GM03348 (cell line): ENCODE measurements at places on chromosomes 1 and 21.

DNA sequence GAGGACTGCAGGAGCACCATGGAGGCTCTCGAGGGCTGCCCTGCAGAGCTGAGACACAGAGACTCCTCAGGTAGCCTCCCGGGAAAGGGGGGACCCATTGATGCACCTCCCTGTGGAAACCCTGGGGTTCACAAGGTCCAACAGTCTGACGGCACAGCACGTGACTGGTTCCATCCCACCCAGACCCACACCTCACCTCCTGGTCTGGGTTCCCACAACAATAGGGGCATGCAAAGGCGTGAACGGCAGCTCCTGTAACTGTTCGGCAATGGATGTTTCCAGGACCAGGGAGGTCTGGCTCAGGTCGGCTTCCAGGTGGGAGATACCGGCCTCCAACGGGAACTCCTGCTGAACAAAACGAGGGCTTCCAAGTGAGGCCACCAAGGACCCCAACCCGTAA lies 86.8 kb downstream of the NPHP4 start:
- no peak for DNase-seq

DNA sequence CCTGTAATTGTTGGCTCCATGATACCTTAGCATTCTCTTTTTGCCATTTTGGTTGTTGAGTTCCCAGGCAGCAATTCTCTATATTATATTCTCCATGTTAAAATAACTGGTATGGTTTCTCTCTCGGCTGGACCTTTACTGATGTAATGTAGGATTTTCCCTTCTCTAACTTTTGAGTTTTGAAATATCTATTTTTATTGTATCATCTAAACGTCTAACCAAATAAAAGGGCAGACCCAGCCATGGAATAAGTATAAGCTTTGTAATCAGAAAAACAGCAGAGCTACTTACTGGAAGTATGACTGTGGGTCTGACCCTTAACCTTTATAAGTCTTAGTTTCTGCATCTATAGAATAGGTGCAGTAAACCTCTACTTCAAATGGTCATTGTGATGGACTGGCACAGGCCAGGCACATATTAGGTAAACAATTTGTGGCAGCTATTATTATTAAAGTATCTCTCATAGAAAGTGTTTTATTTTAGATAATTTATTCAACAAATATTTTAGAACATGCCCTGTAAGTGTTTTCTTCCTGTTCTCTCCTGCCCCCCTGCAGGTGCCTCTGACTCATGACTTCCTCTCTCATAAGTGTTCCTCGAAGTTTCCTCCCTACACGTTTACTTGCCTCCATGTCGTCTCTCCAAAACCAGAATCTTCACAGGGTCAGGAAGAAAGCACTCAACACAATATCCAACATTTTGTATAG lies 224.9 kb upstream of the FGGY start:
- no peak for DNase-seq

DNA sequence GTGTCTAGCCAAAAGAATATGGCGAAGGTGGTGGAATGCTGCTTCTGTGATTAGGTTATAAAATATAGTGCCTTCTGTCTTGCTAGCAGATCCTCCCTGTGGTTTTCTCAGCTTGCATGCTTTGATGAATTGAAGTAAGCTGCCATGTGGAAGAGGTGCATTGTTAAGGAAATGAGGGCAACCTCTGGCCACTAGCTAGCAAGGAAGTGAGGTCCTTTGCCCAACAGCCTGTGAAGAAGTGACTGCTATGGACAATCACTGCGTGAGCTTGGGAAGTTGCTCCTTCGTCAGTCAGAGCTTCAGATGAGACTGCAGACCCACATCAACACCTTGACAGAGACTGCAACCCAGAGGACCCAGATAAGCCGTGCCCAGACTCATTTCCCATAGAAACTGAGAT lies 109.4 kb downstream of the GIPC2 start:
- DNase-seq: no peak

- no peak for DNase-seq
Observed at GRCh38 chr21:34223376-34223775, 140.4 kb upstream of the KCNE2 start.

GRCh38 chr1:151002051-151002450 lies 4.7 kb downstream of the MINDY1 start:
- no peak for DNase-seq

GRCh38 chr1:25113086-25113485 lies 119.2 kb downstream of the SYF2 start:
- no peak for DNase-seq

GRCh38 chr1:108962681-108963051 lies 618 bp downstream of the CLCC1 start:
- DNase-seq: no peak

GRCh38 chr1:156126043-156126629 lies 11.6 kb downstream of the LMNA start:
- peak; percentile 91 for DNase-seq

DNA sequence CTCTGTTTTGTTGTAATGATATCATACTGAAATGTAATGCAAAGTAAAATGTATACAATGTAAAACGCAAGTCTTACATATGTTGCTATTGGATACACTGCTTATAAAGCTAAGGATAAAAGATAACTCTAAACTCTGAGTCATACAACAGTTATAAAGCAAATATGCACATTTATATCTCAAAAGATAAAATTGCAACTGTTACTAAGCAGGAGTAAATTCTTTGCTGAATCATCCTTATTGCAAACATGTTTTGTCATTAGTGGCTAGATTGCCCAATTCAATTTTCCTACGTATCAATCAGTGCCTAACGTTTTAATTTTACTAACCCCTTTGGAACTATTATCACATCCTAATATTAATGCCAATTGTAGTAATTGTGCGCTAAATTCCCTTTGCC lies 762.9 kb downstream of the LTN1 start:
- peak; percentile 57 for DNase-seq

- peak; percentile 36 for DNase-seq
Observed at GRCh38 chr1:91402023-91402422, 2.6 kb downstream of the HFM1 start.

GRCh38 chr1:30189818-30190500 lies 533.4 kb downstream of the MATN1 start:
- DNase-seq: no peak

DNA sequence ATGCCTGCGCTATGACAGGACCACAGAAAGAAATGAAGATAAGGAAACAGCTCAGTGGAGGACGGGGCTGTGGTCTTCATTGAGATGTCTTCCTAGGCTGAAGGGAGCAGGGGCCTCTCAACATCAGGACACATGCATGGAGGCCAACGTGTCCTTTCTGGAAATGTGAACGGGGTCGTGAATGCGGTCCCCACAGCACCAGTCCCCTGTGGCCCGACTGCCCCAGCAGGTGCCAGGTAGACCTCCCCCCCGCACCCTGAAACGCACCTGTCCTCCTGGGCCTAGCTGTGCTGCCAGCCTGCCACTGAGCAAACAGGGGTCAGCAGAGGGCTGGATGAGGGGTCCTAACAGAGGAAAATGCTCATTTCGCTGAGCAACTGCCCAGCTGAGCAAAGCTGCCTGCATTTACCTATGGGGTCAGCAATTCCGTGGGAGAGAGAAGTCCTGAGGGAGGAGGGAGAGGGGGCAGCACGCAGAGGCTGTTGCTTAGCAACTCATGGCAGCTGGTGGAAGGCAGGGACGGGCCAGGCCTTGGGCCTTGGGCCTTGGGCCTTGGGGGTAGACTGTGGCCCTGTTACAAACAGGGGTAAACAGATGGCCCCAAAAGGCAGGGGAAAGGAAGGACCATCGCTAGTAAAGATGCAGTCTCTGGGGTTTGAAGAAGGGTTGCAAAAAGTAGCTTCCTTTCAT lies 77.4 kb downstream of the NPHP4 start:
- DNase-seq: no peak

DNA sequence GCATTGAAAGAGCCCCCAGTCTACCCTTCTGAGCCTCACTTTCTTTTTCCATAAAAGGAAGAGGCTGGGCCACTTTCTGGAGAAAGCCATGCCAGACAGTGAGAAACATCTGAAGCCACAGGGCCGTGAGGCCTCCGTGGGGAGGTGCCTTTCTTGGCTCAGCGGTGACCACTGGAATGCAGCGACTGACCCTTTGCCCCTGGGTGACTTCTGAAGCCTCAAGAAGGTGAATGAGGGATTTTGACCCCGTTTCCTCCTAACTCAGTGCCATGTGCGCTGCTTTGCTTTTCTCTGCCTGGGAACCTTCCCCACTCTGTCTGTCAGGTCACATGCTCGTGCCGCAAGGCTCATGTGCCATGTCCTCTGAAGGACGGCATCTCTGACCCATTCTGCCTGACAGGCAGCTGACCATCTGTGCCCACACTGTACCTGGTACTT lies 44.7 kb upstream of the A3GALT2 start:
- DNase-seq: peak; percentile 69

DNA sequence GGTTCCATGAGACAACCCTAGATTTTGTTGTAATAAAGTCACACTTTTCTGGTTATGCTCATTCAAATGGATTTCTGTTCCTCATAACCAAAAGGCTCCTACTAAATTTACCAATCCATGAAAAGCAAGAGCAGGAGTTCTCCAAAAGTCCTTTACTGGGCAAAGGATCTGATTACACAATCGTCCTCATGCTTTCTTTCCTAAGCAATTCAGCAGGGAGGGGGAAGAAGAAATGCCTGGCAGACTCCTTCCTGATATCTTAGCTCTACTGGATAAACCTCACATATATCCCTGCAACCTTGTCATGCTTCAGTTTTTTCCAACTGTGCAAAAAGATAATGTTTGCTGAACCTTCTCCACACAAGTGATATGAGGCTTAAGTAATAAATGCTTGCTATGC lies 67.6 kb upstream of the GUCA2B start:
- DNase-seq: peak; percentile 60

DNA sequence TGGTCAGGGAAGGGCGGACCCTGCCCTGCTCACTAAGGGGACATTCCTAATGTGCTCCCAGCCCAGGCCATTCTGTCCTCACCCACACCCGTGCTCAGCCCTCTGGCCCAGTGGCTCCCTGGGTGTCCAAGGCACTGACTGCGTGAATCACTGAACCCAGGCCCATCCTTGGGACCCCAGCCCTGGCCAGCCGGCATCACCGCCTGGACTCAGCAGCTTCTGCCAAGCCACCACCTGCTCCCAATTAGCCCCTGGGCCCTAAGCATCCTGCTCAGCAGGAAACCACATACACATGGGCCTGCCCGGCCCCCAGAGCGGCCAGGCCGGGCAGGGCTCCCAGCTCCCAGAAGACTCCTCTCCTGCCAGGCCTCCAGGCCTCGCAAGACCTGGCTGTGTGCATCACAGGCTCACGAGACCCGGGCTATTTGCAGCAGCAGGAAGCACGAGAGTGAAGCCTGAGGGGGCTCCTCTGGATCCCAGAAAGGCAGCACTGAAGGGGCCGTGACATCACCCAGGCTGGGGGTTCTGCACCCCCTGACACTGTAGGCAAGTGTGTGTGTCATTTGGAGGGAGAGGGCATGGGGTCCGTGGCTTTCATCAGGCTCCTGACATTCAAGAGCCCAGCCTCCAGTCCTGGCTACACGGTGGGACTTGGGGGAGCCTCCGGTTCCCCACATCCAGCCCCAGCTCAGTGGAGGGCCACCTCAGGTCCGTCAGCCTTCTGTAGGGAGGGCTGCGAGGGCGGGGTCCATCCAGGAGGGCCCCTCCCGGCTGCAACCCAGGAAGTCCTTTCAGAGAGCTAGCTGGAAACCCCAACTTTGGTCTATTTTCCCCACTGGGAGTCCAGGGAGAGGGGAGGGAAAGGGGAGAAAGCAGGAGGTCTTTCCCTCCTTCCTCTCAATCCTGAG lies 1.6 kb downstream of the MFAP2 start:
- DNase-seq: peak; percentile 97

- peak; percentile 67 for DNase-seq
Observed at GRCh38 chr21:38958940-38959691, 153.4 kb downstream of the ETS2 start.

GRCh38 chr1:199843861-199844260 lies 183.6 kb upstream of the NR5A2 start:
- DNase-seq: no peak

DNA sequence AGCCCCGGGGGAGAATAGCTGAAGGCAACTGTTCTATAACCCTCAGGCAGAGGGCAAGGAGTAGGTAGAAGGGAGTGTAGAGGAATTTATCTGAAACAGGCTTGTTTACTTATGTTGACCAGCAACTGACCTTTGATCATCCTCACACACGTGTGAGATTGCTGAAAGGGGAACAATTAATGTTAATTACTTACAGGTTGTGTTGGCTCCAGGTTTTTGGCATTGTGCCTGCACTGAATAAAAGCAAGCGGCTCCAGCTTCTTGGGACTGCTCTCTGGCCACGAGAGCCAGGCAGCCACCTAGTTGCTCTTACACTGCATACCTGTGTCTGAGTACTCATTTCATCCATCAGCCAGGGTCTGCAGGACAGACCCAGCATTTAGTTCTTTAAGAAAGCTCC lies 41.3 kb upstream of the ARHGEF10L start:
- no peak for DNase-seq

DNA sequence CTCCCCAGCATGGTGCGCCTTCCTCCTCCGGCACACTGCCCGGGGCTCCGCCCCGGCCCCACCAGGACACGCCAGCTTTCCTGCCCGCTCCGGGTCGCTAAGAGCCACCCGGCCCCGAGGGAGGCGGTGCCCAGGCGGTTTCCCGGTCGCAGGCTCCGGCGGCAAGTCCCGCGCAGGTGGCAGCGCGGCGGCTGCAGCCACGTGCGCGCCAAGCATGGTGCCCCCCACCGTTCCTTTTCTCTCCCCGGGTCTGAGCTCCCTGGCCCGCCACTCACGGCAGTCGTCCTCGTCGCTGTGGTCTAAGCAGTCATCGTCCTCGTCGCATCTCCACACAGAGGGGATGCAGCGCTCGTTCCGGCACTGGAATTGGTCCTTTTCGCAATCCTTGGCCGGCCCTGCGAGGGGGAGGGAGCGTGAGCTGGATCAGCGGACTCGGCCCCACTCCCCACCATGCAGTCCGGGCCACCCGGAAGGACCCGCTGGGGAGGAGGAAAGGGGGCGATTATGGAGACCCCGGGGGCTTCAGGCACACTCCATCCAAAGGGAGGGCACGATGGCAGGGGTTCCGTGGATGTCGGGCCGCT lies 1.2 kb downstream of the LRP8 start:
- peak; percentile 40 for DNase-seq

GRCh38 chr1:153883223-153883622 lies 39.5 kb downstream of the GATAD2B start:
- no peak for DNase-seq

- DNase-seq: peak; percentile 64
Observed at GRCh38 chr1:182069028-182069466, 7.5 kb upstream of the ZNF648 start.

- peak; percentile 43 for DNase-seq
Observed at GRCh38 chr1:7580923-7581753, 190.0 kb upstream of the VAMP3 start.

GRCh38 chr1:199667089-199667488 lies 360.4 kb upstream of the NR5A2 start:
- DNase-seq: no peak

DNA sequence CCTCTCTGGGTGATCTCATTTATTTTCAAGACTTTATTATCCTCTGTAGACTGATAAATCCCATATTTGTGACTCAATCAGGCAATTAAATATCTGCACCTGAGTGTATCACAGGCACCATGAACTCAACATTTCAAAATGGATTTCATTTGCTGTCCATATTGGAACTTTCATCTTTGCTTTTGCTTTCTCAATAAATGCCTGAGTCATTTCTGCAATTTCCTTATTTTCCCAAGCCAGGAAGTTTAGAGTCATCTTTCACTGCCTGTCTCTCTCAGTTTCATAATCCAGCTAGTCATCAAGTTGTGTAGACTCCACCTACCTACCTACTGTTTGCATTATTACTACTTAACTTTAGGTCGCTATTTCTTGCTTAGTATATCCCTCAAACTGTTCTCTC lies 540.9 kb downstream of the LMO4 start:
- DNase-seq: peak; percentile 70
